ENCODE measurements at places on chromosomes 2 and 18.

DNA sequence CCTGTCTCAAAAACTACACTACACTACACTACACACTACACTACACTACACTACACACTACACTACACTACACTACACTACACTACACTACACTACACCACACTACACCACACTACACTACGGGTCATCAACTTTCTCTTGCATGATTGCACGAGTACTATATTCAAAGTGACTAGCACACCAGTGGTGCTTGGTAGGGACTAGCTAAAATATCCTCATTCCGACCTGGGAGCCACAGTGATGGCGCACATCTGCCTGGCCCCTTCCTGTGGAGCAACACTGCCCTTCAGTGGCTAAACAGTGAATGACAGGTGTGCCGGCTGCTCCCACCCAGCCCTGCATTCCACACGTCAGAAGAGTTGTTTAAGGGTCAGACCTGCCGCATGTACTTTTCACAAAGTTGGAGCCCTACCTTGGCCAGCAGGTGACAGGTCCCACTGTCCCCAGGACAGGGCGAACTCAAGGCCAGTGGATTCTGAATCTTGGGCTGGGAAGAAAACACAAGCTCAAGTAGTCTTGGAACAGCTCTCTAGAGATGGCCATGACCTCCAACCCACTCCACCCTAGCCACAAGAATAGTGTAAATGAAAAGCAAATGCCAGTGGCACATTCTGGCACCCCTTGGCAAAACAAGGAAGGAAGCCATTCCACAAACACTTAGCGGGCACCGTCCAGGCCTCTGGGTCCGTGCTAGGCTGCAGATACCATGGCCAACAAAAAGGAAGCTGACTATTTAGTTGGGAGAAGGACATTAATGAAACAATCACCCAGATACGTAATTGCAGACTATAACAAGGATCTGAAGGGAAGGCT lies 79.7 kb upstream of the MSH2 start:
- DNase-seq, result peak; percentile 63

GRCh38 chr2:65781756-65782155 lies 349.4 kb upstream of the SPRED2 start:
- DNase-seq, result no peak

GRCh38 chr18:48828194-48828545 lies 122.6 kb downstream of the SMAD7 start:
- no peak for DNase-seq

- DNase-seq, result no peak
These were observed 87.4 kb upstream of the AGAP1 start for GRCh38 chr2:235406430-235406829.

- no peak for DNase-seq
These were observed 6.3 kb downstream of the YES1 start for GRCh38 chr18:805755-806110.
